Stimulated activated CD4-positive, alpha-beta T cell treated with anti-CD3 and anti-CD28 coated beads, Interleukin-15, amount 100 ng/mL, for 24 hours (primary cell): ENCODE measurements at places on chromosomes 11 and 22.
A peak's percentile ranks its signal among the peaks of the same experiment; 100 is the strongest.

DNA sequence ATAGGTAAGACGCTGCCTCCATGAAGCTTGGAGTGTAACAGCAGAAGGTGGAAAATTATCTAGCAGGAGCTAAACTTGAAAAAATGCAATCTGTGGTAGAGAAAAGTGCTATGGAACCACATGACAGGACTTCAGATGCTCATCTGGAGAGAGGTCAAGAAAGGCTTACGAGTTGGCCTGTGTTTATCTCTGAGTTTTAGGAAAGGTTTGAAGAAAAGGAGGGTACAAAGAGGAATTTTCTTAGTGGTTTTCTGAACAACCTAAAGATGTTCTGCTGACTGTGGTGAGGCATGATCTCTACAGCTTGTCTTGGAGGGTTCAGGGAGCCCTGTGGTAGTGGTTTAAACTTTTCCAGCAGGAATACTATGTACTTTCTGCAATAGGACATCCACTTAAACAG is 8.2 kb downstream of the FJX1 start:
- DNase-seq: no peak

- DNase-seq: no peak
These were observed 203.8 kb downstream of the CASP12 start for GRCh38 chr11:104694259-104695064.

- DNase-seq: peak; percentile 87
These were observed 16.5 kb upstream of the PRR5 start for GRCh38 chr22:44685384-44686056.

GRCh38 chr11:26557666-26558065 is 14.4 kb downstream of the MUC15 start:
- no peak for DNase-seq

GRCh38 chr11:47148903-47149531 is 27.7 kb downstream of the ARFGAP2 start:
- DNase-seq: no peak

- no peak for DNase-seq
These were observed 23.9 kb upstream of the DRICH1 start for GRCh38 chr22:23655891-23656475.

- DNase-seq: no peak
These were observed 11.7 kb downstream of the SEC14L2 start for GRCh38 chr22:30408388-30409102.

- peak; percentile 30 for DNase-seq
These were observed 21.7 kb downstream of the CAVIN3 start for GRCh38 chr11:6298605-6299004.
